Activated naive CD4-positive, alpha-beta T cell (primary cell): ENCODE measurements at places on chromosomes 3 and 15.

GRCh38 chr3:5297895-5298294 lies 110.4 kb downstream of the EDEM1 start:
- DNase-seq, result no peak

DNA sequence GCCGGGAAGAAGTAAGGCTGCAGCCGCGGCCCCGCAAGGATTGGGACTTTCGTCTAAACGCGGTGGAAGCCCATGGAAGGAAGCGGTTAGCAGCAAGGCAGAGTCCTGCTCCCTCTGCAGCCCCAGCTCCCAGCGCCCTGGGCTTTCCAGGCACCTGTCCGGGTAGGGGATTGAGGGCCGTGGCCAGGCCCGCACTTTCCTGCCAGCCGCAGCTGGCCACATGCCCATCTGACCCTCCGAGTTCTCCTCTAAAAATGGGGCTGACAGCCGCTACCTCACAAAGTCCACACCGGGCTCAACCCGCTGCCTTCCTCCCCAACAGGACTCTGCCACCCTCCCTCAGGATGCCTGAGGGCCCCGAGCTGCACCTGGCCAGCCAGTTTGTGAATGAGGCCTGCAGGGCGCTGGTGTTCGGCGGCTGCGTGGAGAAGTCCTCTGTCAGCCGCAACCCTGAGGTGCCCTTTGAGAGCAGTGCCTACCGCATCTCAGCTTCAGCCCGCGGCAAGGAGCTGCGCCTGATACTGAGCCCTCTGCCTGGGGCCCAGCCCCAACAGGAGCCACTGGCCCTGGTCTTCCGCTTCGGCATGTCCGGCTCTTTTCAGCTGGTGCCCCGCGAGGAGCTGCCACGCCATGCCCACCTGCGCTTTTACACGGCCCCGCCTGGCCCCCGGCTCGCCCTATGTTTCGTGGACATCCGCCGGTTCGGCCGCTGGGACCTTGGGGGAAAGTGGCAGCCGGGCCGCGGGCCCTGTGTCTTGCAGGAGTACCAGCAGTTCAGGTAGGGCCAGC lies 1.9 kb downstream of the NEIL1 start:
- no peak for DNase-seq

DNA sequence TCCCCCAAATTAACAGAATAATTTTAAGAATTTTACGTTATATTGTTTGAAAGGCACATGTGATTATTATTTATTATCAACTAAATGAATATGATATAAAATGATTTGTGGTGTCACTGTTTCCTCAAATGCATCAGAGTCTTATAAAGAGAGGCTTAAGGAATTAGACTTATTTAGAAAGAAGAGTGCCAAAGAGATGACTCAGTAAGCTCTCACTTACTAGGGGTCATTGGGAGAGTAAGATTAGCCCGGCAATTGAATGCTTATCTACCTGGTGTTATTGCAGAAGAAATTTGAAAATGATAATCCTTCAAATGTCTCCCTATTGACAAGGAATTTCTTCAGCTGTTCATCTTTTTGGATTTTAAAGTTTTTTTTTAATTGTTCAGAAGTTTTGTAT lies 408.7 kb downstream of the OXSM start:
- no peak for DNase-seq

- DNase-seq, result no peak
Measured at GRCh38 chr3:61997101-61997500, 376.2 kb downstream of the FEZF2 start.

- DNase-seq, result no peak
Measured at GRCh38 chr15:74951006-74951405, 5.6 kb downstream of the RPP25 start.

GRCh38 chr3:47652142-47652541 lies 73.5 kb upstream of the CSPG5 start:
- DNase-seq, result no peak

DNA sequence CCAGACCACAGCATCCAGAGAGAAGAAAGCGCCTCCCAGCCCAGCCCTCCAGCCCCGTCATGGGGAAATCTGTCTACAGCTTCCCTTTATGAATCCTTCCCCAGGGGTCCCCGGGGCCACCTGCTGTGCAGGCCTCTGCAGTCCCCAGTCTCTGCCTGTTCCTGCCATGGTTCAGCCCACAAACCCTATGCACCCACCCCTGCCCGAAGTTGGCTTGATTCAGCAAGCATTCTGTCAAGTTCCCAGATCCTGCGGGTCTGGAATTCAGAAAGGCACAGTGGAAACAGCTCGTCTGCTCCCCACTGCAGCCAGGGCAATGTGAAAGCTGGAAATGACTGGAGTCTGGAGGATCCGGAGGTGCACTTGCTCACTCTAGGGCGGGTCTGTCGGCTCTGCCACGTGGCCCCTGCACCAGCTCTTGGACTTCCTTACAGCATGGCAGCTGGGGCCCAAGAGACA lies 2.9 kb upstream of the OCA2 start:
- DNase-seq, result no peak

GRCh38 chr3:188067932-188068331 lies 86.0 kb upstream of the LPP start:
- no peak for DNase-seq

DNA sequence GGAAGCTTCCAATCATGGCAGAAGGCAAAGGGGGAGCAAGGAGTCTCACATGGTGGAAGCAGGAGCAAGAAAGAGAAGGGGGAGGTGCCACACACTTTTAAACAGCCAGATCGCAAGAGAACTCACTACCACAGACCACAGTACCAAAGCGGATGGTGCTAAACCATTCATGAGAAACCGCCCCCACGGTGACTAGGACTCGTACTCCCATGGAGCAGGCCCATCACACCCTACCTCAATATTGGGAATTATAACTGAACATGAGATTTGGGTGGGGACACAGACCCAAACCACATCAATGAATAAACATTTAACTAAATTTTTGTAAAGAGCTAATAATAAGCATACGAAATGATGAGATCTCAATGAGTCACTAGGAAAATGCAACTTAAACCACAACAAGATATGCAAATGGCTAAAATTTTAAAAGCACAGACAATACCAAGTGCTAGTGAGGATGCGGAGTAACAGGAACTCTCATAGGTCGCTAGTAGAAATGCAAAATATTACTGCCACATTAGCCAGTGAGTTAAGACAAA lies 10.0 kb downstream of the MRPS25 start:
- DNase-seq, result no peak

GRCh38 chr3:10482631-10483363 lies 22.6 kb downstream of the ATP2B2 start:
- no peak for DNase-seq

DNA sequence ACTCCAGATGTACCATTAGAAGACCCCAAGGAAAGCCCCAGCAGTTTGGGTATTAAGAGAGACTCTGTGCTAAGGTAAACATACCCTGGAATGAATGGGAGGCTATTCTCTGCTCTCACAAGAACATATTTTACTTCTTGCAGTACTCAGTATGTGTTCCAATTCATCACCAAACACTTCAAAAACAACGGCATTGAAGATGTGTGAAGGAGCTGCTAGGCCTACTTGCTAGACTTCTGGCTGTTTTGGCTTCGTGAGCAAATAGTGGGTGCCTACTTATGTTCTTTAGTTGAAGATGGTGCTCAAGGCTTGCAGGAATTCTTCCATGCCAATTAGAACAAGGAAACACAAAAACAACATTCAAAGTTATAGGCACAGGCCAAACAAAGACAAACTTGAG lies 514.5 kb downstream of the ROBO1 start:
- no peak for DNase-seq

DNA sequence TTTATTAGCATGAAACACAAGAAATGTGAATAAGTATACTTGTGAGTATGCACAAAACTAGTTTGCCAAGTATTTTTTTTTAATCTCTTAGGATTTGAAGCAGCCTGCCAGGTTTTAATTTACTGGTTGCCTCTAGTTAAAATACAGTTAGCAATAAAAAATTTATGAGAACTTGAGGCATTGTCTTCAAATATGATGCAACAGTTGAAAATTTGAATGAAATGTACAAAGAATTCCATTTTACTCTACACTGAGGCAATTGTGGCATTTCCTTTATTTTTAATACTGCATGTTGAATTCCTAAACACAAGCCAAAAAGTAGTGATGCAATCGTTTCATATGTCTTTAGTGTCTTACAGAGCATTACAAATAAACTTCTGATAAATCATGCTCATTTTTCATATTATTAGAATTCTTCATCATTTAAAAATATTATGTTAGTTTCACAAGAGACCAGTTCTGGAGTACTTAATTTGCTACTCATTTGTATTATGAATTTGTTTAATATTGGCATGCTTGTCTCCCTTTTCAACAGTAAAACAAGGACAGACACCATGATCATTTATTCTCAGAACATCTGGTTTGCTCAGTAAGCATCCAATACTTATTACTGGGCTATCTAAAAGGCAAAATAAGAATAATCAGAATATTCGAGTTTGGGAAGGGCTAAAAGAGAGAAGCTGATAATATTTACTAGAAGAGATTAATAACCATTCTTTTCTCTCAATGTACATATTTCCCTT lies 124.8 kb upstream of the PTX3 start:
- DNase-seq, result no peak

GRCh38 chr3:12648384-12648959 lies 15.4 kb downstream of the RAF1 start:
- no peak for DNase-seq

DNA sequence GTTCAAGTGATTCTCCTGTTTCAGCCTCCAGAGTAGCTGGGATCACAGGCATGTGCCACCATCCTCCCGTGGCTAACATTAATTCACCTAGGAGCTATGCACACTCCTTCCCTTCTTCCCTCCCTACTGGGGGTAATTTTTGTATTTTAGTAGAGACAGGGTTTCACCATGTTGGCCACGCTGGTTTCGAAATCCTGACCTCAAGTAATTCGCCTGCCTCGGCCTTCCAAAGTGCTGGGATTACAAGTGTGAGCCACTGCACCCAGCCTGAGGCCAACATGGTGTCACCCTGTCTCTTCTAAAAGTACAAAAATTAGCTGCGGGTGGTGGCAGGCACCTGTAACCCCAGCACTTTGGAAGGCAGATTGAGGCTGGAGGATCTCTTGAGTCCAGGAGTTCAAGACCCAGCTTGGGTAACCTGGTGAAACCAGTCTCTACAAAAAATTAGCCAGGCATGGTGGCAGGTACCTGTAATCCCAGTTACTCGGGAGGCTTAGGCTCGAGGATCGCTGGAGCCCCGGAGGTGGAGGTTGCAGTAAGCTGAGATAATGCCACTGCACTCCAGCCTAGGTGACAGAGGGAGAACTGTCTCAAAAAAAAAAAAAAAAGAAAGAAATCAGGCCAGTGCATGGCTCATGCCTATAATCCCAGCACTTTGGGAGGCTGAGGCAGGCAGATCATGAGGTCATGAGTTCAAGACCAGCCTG lies 6.1 kb downstream of the RNU5B-1 start:
- no peak for DNase-seq

DNA sequence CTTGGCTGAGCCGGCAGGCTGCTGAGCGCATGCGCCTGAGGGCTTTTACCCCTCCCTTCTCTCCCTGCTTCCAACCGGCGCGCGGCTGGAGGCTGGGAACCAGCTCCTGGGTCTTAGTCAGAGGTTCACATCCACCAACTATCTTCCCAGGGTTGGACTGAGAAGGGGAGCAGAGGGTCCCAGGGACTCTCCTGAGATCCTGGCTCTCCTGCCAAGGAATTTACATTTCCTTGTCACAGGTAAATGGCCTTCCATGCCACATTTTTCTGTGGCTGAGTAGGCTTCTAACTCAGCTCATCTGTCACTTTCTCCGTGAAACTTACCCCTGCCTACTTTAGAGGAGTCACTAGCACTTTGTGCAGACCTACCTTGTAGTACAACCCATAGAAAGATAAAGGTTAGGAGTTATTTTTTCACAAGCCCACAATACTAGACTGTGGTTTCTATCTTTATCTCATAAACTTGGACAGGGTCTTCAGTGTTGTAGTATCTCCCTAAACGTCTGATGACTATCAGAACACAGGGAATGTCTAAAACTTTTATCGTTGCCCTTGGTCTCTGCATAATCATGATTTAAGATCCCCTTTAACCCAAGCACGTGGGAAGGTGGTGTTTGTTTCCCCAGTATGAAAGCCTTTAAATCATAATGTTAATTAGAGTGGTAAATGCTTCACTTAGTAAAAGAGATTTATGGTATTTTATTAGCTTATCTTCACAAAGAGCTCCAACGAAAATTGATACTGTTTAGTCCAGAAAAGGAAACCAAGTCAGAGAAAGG lies 638 bp upstream of the TBC1D5 start:
- DNase-seq, result no peak

DNA sequence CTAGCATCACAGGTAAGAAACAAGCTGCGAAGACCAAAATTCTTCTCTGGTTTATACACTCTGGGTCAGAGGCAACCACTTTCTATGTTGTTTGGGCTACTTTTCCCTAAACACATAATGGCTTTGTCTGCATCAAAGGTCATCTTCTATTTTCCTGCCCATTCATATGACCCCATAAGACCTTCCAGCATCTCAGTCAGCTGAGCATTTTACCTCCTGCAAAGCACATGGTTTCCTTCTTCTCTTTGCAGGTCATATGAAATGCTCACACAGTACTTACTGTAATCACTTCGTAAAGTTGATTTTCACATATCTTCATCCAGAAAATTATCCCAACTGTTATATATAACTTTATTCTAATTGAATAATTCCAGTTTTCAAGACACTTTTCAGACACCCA lies 34.8 kb downstream of the LIPC start:
- DNase-seq, result no peak
